Subcutaneous adipose tissue (tissue), 4 donors: ENCODE measurements at places on chromosomes 2 and 18. TPM values are rescaled to one million over a fixed set of nuclear protein-coding genes. Genes with fewer than 3 reads are reported as not detected.

The CYS1 gene
- total RNA-seq = 2.4 TPM

The METTL21A gene
- 11.0 TPM for total RNA-seq

The MPP4 gene
- total RNA-seq = not detected

The CD8B2 gene
- not detected for total RNA-seq

The SLC40A1 gene
- 55.2 TPM for total RNA-seq

The DPYSL5 gene
- total RNA-seq = not detected

The SLC14A1 gene
- 0.19 TPM for total RNA-seq

The CD8A gene
- total RNA-seq = 1.5 TPM

The WDR33 gene
- total RNA-seq = 45.8 TPM

The OR6B2 gene
- not detected for total RNA-seq

The CCDC102B gene
- total RNA-seq = 4.7 TPM

The DLX1 gene
- total RNA-seq = not detected

The ALKAL2 gene
- total RNA-seq = 6.8 TPM

The RAX gene
- total RNA-seq = not detected

The RFTN2 gene
- total RNA-seq = 29.6 TPM

The C2orf78 gene
- not detected for total RNA-seq

The LYG2 gene
- not detected for total RNA-seq

The ST8SIA5 gene
- total RNA-seq = not detected

The ACVR1C gene
- 63.1 TPM for total RNA-seq

The UGT1A10 gene
- total RNA-seq = not detected

The ADI1 gene
- 82.8 TPM for total RNA-seq

The TBR1 gene
- not detected for total RNA-seq

The MYO3B gene
- total RNA-seq = not detected

The CGREF1 gene
- total RNA-seq = 8.2 TPM

The SLC23A3 gene
- 0.38 TPM for total RNA-seq
